ENCODE measurements at places on chromosomes 13 and 19.
A peak's percentile ranks its signal among the peaks of the same experiment; 100 is the strongest.

GRCh38 chr13:96000069-96000468 is 53.1 kb downstream of the UGGT2 start:
- DNase-seq, result no peak

GRCh38 chr19:52212572-52213255 is 22.9 kb downstream of the PPP2R1A start:
- DNase-seq, result no peak

DNA sequence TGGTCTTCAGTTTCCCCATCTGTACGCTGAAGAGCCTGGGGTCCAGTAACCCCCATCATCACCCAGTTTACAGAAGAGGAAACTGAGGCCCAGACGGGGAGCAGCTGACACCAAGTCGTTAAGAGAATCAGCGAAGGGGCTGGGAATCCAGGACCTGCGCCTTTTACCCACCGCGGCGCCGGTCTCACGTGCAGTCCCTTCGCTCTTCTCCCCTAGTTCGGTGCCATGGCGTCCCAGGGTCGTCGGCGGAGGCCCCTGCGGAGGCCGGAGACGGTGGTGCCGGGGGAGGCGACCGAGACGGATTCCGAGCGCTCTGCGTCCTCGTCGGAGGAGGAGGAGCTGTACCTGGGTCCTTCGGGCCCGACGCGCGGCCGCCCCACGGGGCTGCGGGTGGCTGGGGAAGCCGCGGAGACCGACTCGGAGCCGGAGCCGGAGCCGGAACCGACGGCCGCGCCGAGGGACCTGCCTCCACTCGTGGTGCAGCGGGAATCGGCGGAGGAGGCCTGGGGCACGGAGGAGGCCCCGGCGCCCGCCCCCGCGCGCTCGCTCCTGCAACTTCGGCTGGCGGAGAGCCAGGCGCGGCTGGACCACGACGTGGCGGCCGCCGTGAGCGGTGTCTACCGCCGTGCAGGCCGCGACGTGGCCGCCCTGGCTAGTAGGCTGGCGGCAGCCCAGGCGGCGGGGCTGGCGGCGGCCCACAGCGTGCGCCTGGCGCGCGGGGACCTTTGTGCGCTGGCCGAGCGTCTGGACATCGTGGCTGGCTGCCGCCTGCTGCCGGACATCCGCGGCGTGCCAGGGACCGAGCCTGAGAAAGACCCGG is 698 bp downstream of the BLOC1S3 start:
- DNase-seq, result peak; percentile 30

GRCh38 chr13:42112864-42113263 is 64.4 kb downstream of the DGKH start:
- DNase-seq, result no peak

- DNase-seq, result peak; percentile 6
Measured at GRCh38 chr13:28819046-28819730, 951 bp upstream of the MTUS2 start.
